ENCODE measurements at places on chromosomes 5 and 9. TPM values are rescaled to one million over a fixed set of nuclear protein-coding genes. Genes with fewer than 3 reads are reported as not detected.

The C1QTNF2 gene
- total RNA-seq = 13.5 TPM

The KDM3B gene
- 55.9 TPM for total RNA-seq

The SKP2 gene
- total RNA-seq = 8.8 TPM

The PTGES gene
- 3.5 TPM for total RNA-seq

The PCDHA9 gene
- total RNA-seq = 0.36 TPM

The FBN2 gene
- 1.5 TPM for total RNA-seq

The BAAT gene
- total RNA-seq = not detected

The SHC3 gene
- total RNA-seq = 6.9 TPM

The SVEP1 gene
- total RNA-seq = 74.6 TPM

The PHF24 gene
- total RNA-seq = 0.88 TPM

The NFIB gene
- 160 TPM for total RNA-seq

The PCDHA3 gene
- total RNA-seq = 0.33 TPM

The TMEM38B gene
- total RNA-seq = 9.8 TPM

The GLDC gene
- 0.63 TPM for total RNA-seq

The ZNG1F gene
- 4.0 TPM for total RNA-seq

The SLC46A2 gene
- 0.18 TPM for total RNA-seq

The SPEF2 gene
- total RNA-seq = 10.9 TPM

The PPP2CA gene
- 72.4 TPM for total RNA-seq

Data from aorta (tissue), 5 donors.